CD8-positive, alpha-beta memory T cell (primary cell): ENCODE measurements at places on chromosomes 2 and 18. TPM values are rescaled to one million over a fixed set of nuclear protein-coding genes. Genes with fewer than 3 reads are reported as not detected.

TUBB8B gene
- total RNA-seq: not detected

DNA sequence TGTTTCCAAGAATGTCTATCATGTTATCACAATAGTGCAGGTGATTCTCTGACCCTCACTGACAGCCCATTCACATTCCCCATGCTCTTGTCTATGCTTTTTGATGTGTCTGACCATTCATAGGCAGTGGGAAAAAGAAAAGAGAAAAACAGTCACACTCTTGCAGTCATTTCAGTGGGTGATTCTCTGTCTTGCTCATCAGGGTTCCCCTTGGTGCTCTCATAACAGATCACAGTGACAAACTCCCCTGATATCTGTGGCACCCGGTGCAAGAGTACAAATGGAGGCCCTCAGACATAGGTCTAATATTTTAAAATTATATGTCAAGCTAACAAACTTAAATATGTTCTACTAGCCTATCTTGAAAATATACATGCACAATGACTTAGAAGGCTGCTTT, 72.7 kb upstream of the PPP1CB start:
- DNase-seq: no peak
- H3K4me1 ChIP-seq: peaks cover 23% of the 10 kb centered on the region
- H3K27me3 ChIP-seq: no peaks in the 10 kb centered on the region
- H3K27ac ChIP-seq: no peak overlapping the region
- H3K36me3 ChIP-seq: no peaks in the 10 kb centered on the region

- H3K27ac ChIP-seq: no peak overlapping the region
- no peak for DNase-seq
- H3K27me3 ChIP-seq: no peaks in the 10 kb centered on the region
- no peaks in the 10 kb centered on the region for H3K4me1 ChIP-seq
- no peaks in the 10 kb centered on the region for H3K36me3 ChIP-seq
Observed at GRCh38 chr2:240248721-240249422, 108.4 kb upstream of the OTOS start.

GRCh38 chr2:125272651-125273050, 1247.6 kb downstream of the CNTNAP5 start:
- H3K27me3 ChIP-seq: no peaks in the 10 kb centered on the region
- no peak for DNase-seq
- no peak overlapping the region for H3K4me3 ChIP-seq
- H3K36me3 ChIP-seq: no peaks in the 10 kb centered on the region

- no peaks in the 10 kb centered on the region for H3K36me3 ChIP-seq
- no peak for DNase-seq
- H3K27me3 ChIP-seq: no peaks in the 10 kb centered on the region
- H3K4me1 ChIP-seq: no peaks in the 10 kb centered on the region
Observed at GRCh38 chr18:11821643-11822237, 29.5 kb upstream of the CHMP1B start.

ELOA2 gene
- total RNA-seq: not detected

DNA sequence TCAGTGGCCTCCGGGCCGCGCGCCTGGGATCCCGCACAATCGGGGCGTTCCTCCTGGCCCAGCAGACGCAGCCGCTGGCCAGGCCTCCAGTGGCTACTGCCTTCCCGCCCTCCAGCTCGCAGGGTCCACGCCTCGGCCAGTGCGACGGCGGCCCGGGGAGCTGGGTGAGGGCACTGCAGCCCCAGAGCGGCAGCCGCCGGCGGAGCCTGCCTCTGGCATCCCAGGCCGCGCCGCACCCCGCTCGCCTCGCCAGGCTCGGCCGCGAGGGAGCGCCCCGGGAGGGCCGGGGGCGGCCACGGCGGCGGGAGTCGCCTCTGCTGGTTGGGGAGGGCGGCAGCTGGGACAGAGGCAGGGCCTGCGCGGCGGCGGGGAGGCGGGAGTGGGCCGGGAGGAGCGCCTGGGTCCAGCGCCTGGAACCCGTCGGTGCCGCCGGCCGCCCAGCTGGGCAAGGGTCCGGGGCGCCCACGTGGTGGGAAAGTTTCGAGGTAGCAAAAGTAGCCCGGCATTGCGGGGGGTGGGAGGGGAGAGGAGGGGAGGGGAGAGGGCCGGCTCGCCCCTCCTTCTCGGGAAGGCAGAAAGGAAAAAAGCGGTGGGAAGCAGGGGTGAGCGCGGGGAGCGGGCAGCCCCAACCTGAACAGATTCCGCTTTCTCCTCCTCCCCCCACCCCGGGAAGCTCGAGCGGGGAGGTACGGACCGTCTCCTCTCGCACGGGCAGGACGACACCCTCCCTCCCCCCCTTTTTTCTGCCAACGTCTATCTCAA, 1.5 kb upstream of the INHBB start:
- H3K36me3 ChIP-seq: no peaks in the 10 kb centered on the region
- peaks cover 28% of the 10 kb centered on the region for H3K27me3 ChIP-seq
- H3K4me1 ChIP-seq: peaks cover 13% of the 10 kb centered on the region
- no peak for DNase-seq

PLGLB1 gene
- total RNA-seq: 3.2 TPM

GRCh38 chr18:56233595-56233994, 404.8 kb downstream of the TXNL1 start:
- no peaks in the 10 kb centered on the region for H3K27me3 ChIP-seq
- H3K4me1 ChIP-seq: no peaks in the 10 kb centered on the region
- no peak for DNase-seq
- no peaks in the 10 kb centered on the region for H3K36me3 ChIP-seq
